ENCODE measurements at places on chromosomes 5 and 9.

DNA sequence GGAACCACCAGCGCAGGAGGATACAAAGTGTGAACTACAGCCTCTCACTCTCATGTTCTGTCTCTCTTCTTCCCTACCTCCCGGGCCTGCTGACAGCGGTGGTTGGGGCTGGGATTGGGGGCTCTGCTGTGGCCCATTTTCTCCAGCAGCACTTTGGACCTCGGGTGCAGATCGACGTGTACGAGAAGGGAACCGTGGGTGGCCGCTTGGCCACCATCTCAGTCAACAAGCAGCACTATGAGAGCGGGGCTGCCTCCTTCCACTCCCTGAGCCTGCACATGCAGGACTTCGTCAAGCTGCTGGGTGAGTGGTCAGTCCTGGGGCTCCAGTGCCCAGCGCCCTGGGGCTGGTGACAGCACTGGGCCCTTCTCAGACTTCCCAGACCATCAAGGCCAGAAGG lies 4.7 kb downstream of the PCYOX1L start:
- no peak for DNase-seq

DNA sequence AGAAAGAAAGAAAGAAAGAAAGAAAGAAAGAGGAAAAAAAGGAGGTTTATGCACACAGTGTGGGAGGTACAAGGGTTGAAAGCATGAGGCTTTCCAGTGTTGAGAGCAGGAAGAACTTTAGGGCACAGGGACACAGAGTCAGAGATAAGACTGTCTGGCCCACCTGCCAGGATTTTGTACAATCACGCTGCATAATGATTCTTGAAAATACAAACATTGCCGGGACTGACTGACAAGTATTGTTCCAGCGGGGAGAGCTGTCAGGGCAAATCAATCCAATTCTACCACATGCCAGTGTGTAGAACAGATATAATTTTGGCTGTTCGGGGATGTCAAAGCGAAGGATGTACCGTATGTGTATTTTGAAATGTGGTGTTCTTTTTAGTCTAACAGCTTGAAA lies 254.7 kb downstream of the NTRK2 start:
- DNase-seq: no peak

GRCh38 chr9:134895097-134895496 lies 14.5 kb downstream of the FCN2 start:
- DNase-seq: no peak

- DNase-seq: no peak
These were observed 61.5 kb downstream of the ARSB start for GRCh38 chr5:78923622-78923970.
